T-helper 17 cell (primary cell): ENCODE measurements at places on chromosomes 12 and 14. TPM values are rescaled to one million over a fixed set of nuclear protein-coding genes. Genes with fewer than 3 reads are reported as not detected.
A peak's percentile ranks its signal among the peaks of the same experiment; 100 is the strongest.

DNA sequence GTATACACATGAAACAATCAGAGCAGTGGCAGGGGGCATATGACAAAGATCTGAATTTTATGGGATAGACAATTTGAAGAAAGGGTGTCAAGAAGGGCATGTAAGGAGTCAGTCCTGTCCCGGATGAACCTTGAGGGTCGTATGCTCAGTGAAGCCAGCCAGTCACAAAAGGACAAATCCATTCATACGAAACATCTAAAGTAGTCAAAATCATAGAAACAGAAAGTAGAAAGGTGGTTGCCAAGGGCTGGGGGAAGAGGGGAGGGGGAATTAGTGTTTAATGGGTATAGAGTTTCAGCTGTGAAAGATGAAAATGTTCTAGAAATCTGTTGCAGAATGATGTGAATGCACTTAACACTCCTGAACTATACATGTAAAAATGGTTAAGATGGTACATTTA, 157.5 kb downstream of the TGFB3 start:
- no peak for DNase-seq
- H3K27me3 ChIP-seq: no peaks in the 10 kb centered on the region
- peaks cover 2% of the 10 kb centered on the region for H3K4me1 ChIP-seq
- peak overlapping the region; percentile 4 for H3K27ac ChIP-seq
- H3K4me3 ChIP-seq: no peak overlapping the region
- peaks cover 7% of the 10 kb centered on the region for H3K36me3 ChIP-seq

GRCh38 chr14:54133896-54134295, 177.3 kb upstream of the BMP4 start:
- no peak overlapping the region for H3K4me3 ChIP-seq
- peaks cover 5% of the 10 kb centered on the region for H3K27me3 ChIP-seq
- DNase-seq: no peak
- no peaks in the 10 kb centered on the region for H3K36me3 ChIP-seq
- H3K27ac ChIP-seq: no peak overlapping the region

BCL2L14 gene
- 0.67 TPM for total RNA-seq

- H3K27me3 ChIP-seq: no peaks in the 10 kb centered on the region
- no peak overlapping the region for H3K27ac ChIP-seq
- no peak overlapping the region for H3K4me3 ChIP-seq
- peaks cover 5% of the 10 kb centered on the region for H3K36me3 ChIP-seq
Measured at GRCh38 chr12:68767191-68767590, 21.2 kb downstream of the SLC35E3 start.

- H3K36me3 ChIP-seq: no peaks in the 10 kb centered on the region
- no peak for DNase-seq
- H3K4me3 ChIP-seq: no peak overlapping the region
- H3K27me3 ChIP-seq: no peaks in the 10 kb centered on the region
- no peak overlapping the region for H3K27ac ChIP-seq
- H3K4me1 ChIP-seq: no peaks in the 10 kb centered on the region
Measured at GRCh38 chr12:65501093-65501621, 222.7 kb downstream of the MSRB3 start.

DNA sequence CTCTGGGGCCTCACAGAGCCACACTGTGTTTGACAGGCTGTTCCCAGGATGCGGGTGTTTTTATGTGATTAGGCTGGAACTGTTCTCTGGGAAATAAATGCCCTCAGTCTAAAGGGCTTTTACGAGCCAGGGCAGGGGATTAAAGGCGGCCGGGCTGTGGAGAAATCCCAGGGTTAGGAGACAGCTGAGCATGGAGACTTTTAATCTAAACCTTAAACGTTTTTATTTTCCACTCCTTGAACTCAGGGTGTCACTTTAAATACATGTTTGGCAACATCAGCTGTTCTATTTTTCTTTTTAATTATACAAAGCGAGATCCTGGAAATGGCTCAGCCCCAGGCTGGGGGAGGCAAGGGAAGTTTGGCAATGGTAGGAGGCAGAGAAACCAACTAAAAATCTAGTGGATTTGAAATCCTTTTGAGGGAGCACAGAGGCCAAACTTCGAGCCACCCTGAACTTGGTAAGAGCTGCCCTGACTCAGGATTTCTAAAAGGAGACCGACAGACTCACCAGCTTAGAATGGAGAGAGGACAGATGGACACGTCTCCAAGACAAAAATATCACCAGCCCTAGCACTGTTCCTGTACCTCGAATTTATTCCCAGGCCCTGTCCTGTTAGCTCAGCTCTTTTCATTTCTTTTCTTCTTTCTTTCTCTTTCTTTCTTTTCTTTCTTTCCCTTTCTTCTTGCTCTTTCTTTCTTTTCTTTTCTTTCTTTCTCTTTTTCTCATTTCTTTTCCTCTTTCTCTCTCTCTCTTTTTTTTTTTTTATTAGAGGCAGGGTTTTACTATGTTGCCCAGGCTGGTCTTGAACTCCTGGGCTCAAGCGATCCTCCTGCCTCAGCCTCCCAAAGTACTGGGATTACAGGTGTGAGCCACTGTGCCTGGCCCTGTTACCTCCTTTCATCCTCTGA, 15.8 kb upstream of the ORAI1 start:
- H3K36me3 ChIP-seq: peaks cover 2% of the 10 kb centered on the region
- DNase-seq: no peak
- no peaks in the 10 kb centered on the region for H3K27me3 ChIP-seq
- peaks cover 16% of the 10 kb centered on the region for H3K4me1 ChIP-seq
- no peak overlapping the region for H3K27ac ChIP-seq

DNA sequence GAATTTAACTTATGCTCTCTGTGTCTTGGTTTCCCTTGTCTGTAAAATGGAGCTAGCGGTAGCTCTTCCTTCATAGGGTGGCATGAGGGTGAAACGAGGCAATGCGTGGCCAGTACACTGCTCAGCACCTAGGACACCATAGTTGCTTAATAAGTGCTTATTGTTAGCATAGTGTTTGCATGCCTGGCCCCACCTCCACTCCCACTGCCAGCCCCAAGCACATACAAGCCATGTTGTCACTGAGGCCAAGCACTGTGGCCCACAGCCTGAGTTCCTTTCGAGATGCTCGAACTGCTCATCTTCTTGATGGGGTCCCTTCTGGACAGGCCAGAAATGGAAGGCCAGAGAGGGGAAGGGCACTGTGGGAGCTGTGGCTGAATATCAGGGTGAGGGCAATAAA, 839 bp downstream of the FICD start:
- peak overlapping the region; percentile 97 for H3K4me3 ChIP-seq
- peak overlapping the region; percentile 93 for H3K27ac ChIP-seq
- H3K36me3 ChIP-seq: peaks cover 2% of the 10 kb centered on the region

TOMM20L gene
- total RNA-seq: not detected

LRTM2 gene
- total RNA-seq: not detected

DNA sequence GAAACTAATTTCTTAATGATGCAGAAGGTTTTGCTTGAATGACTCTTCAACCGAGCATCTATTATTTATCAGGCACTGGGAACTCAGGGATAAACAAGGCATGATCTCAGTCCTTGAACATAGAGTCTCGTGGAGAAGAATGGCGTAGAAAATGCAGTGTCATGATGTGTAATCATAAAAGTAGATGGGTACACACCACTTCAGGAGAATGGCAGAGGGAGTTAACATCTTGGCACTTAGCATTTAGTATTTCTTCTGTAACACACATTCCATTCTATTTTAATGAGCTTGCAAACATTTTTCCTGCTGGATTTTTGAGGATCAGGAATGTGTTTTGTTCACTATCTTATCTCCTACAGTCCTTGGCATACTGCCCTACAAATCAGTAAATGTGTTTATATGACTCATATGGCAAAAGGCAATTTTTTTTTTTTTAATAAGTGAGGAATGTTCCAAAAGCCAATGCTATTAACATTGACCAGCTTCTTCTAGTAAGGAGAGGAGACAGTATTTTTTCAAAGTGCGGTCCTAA, 3.8 kb downstream of the TXNRD1 start:
- H3K4me1 ChIP-seq: peaks cover 26% of the 10 kb centered on the region
- peak overlapping the region; percentile 79 for H3K27ac ChIP-seq
- H3K4me3 ChIP-seq: peak overlapping the region; percentile 65
- peaks cover 8% of the 10 kb centered on the region for H3K27me3 ChIP-seq

DNA sequence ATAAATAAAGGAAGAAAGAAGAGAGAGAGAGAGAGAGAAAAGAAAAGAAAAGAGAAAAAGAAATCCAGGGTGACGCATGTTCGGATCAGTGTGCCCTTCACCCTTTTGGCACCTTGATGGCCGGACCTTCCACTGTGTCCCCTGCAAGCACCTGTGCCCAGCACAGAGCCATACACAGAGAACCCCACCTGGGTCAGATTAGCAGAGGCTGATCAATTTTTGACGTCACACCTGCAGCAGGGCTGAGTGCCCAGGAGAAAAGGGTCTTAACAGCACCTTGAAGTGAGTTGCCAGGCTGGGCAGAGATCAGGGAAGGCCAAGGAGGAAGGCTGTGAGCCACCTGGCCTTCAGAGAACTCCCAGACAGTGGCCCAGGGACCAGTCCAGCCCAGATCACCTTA, 114.4 kb downstream of the CALM1 start:
- H3K4me3 ChIP-seq: no peak overlapping the region
- peaks cover 3% of the 10 kb centered on the region for H3K4me1 ChIP-seq
- no peak overlapping the region for H3K27ac ChIP-seq
- DNase-seq: no peak
- peaks cover 34% of the 10 kb centered on the region for H3K27me3 ChIP-seq

FOXN3 gene
- total RNA-seq: 116 TPM

HCAR2 gene
- 0.99 TPM for total RNA-seq

DNA sequence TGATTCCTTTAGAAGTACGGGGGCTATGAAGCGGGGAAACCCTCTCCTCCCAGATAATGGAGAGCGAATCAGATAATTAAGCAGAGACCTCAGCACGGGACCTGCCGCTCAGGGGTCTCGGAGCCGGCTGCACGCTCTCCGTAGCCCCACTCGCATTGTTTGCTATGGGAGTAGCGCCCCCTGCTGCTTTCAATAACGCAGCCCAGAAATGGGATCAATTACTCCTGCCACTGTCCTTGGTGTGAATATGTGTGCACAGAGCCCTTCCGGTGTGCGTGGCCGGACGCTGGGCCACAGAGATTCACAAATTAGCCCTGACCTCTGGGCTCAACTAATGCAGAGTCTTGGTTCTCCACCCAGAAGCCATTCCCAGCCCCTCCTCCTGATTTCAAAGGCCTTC, 76.4 kb upstream of the TMEM132C start:
- no peaks in the 10 kb centered on the region for H3K36me3 ChIP-seq
- no peaks in the 10 kb centered on the region for H3K27me3 ChIP-seq
- H3K4me1 ChIP-seq: no peaks in the 10 kb centered on the region
- no peak overlapping the region for H3K27ac ChIP-seq
- no peak overlapping the region for H3K4me3 ChIP-seq

DNA sequence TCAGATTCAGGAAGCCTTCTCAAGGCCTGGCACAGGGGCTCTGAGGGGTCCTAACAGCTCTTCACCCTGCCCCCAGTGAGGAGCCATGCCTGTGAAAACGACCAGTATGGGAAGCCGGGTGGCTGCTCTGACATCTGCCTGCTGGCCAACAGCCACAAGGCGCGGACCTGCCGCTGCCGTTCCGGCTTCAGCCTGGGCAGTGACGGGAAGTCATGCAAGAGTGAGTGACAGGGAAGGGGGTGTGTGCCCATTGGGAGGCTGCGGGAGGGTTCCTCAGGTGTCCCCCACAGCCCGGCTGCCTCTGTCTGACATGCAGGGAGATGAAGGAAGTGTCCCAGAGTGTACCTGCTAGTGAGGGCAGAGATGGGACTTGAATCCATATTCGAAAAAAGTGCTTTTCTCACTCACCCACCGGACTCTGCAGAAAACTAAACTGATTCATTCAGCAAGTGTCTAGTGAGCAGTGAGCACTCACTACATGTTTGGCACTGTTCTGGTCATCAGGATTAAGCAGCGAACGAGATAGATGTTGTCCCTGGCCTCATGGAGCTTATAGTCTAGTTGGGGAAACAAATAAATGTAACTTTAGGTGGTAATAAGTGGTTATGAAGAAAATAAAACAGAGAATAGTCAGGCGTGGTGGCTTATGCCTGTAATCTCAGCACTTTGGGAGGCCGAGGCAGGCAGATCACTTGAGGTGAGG, 9.4 kb upstream of the LRP1-AS start:
- peaks cover 10% of the 10 kb centered on the region for H3K36me3 ChIP-seq
- DNase-seq: no peak
- no peak overlapping the region for H3K27ac ChIP-seq
- peaks cover 10% of the 10 kb centered on the region for H3K4me1 ChIP-seq

GRCh38 chr14:63032076-63032475, 13.2 kb downstream of the KCNH5 start:
- H3K36me3 ChIP-seq: no peaks in the 10 kb centered on the region
- no peaks in the 10 kb centered on the region for H3K27me3 ChIP-seq
- H3K27ac ChIP-seq: no peak overlapping the region
- no peaks in the 10 kb centered on the region for H3K4me1 ChIP-seq
- no peak overlapping the region for H3K4me3 ChIP-seq

GRCh38 chr14:31307198-31307597, 99.6 kb upstream of the HECTD1 start:
- H3K27me3 ChIP-seq: no peaks in the 10 kb centered on the region
- no peak overlapping the region for H3K4me3 ChIP-seq
- peaks cover 9% of the 10 kb centered on the region for H3K36me3 ChIP-seq
- H3K27ac ChIP-seq: no peak overlapping the region
- H3K4me1 ChIP-seq: no peaks in the 10 kb centered on the region
- no peak for DNase-seq

EFS gene
- total RNA-seq: not detected

DNA sequence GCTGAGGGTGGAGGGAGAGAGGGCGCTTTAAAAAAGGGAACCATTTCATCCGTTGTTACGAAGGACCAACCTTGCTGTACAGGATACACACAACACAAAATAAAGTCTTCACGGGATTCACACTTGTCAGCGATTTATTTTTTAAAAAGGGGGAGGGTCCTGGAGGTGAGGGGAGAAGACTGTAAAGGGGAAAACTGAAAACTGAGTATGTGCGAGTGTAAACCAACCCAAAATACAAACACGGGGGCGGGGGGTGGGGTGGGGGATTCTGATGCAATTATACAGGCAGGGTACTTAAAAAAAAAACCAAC, 499 bp upstream of the PRKAG1 start:
- H3K27ac ChIP-seq: peak overlapping the region; percentile 99
- peak overlapping the region; percentile 92 for H3K4me3 ChIP-seq
- peaks cover 16% of the 10 kb centered on the region for H3K36me3 ChIP-seq

ERG28 gene
- 9.0 TPM for total RNA-seq

GRCh38 chr14:72736308-72736707, 157.6 kb downstream of the DPF3 start:
- DNase-seq: no peak
- peaks cover 25% of the 10 kb centered on the region for H3K27me3 ChIP-seq

GNG2 gene
- total RNA-seq: 194 TPM

DNA sequence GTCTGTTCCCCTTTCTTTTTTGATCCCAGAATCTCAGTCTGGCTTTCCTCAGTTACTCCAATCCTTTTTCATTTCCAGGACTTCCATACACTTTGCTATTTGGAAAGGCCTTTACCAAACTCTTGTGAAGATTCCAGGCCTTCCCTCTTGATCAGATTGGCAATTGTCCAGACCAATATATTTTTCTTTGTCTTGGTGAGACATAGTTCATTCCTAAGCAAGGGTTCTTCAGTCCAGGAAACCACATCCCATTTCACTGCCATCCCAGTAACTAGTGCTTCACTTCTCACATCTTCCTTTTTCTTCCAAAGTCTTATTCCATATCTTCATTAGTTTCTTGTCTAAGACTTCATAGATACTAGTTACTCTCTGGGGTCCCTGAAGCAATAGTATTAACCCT, 2.1 kb upstream of the PTPRQ start:
- H3K4me3 ChIP-seq: no peak overlapping the region
- no peaks in the 10 kb centered on the region for H3K36me3 ChIP-seq
- H3K4me1 ChIP-seq: no peaks in the 10 kb centered on the region
- no peak overlapping the region for H3K27ac ChIP-seq
- H3K27me3 ChIP-seq: no peaks in the 10 kb centered on the region

GLIPR1 gene
- total RNA-seq: 104 TPM

GRCh38 chr12:78746001-78746400, 118.6 kb upstream of the SYT1 start:
- no peak overlapping the region for H3K4me3 ChIP-seq
- H3K27me3 ChIP-seq: no peaks in the 10 kb centered on the region
- no peak for DNase-seq
- no peaks in the 10 kb centered on the region for H3K36me3 ChIP-seq
- no peak overlapping the region for H3K27ac ChIP-seq
